Glutamatergic neuron (in vitro differentiated cells): ENCODE measurements at places on chromosomes 11 and 22. TPM values are rescaled to one million over a fixed set of nuclear protein-coding genes. Genes with fewer than 3 reads are reported as not detected.

The GALNT18 gene
- total RNA-seq, result 76.9 TPM

The TTC28 gene
- total RNA-seq, result 55.6 TPM

The LRRC32 gene
- total RNA-seq, result 0.39 TPM

The FBXO3 gene
- 30.5 TPM for total RNA-seq

The HBG2 gene
- not detected for total RNA-seq

The SDHD gene
- 19.7 TPM for total RNA-seq

The SCUBE1 gene
- 25.8 TPM for total RNA-seq

The AHNAK gene
- total RNA-seq, result 4.5 TPM

The HEPN1 gene
- total RNA-seq, result not detected

The OSBP gene
- 36.0 TPM for total RNA-seq

The ADORA2A gene
- 15.9 TPM for total RNA-seq

The OR52A1 gene
- total RNA-seq, result not detected

The CARD18 gene
- not detected for total RNA-seq

The MMP7 gene
- not detected for total RNA-seq

The FXYD2 gene
- 0.44 TPM for total RNA-seq

The APOBEC3G gene
- 1.0 TPM for total RNA-seq

The FZD4 gene
- 2.0 TPM for total RNA-seq

The OR6T1 gene
- not detected for total RNA-seq

The NLRP14 gene
- not detected for total RNA-seq

The MS4A1 gene
- not detected for total RNA-seq
